ENCODE measurements at places on chromosomes 1 and 21.

GRCh38 chr1:29474274-29475244, 238.2 kb downstream of the PTPRU start:
- DNase-seq, result no peak

DNA sequence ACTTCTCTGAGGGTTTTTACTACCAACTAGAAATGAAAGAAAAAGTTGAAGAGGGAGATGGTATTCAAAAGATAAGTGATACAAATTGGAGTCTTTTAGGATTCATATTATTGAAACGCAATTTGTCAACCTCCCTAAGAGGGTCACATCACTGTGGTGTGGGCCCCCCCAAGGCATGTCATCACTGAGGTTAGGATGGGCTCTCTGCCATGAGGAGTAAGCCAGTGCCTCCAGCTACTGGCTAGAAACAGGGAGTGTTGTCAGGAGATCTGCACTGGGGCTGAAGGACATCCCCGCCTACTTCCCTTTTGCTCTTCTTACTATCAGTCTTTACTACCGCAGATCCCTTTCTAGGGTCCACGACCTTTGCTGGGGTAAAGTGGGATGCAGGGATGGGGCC, 25.9 kb downstream of the ITSN1 start:
- no peak for DNase-seq

DNA sequence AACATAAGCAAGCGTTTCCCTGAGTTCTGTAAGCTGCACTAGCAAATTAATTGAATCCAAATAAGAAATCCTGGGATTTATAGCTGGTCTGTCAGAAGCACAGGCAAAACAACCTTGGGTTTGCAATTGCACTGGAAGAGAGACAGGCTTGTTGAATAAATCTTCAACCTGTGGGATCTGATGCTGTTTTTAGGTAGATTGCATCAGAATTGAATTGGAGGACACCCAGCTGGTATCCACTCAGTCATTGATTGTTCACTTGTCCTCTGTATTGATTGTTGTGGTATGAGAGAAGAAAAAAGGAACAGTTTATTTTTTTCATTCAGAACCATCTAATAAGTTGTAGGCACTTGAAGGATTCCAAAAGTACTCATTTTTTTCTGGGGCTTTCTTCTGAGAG, 497.4 kb downstream of the SIPA1L2 start:
- no peak for DNase-seq

DNA sequence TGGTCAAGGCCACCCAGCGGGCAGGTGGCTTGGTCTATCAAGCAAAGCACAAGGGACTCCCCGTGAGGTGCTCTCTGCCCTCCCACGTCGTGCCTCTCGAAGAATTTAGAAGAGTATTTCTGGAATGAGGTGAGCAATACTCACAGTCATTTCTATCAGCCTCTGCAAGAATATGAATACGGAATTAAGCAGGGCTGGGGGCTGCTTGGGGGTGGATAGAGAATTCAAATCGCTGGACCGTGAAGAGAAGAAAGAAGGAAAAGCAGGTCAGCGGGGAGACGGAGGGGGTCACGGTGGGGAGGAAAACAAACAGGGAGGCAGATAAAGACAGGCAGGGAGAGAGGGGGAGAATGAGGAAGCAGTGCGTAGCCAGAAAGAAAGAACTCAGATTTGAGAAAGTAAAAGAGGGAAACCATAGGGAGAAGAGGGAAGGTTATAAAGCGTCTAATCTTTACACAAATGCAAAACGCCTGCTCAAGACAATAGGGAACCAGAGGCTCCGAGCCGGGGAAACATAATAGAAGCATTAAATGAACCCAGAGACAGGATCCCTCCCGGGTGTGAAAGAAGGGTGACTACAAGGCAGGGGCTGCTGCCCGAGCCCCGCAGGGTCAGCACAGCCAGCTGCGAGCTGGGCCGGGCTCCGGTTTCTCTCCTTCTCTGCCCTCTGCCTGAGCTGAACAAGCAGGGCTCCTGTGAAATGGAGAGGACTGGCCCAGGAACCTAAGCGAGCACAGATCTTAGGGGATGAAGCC, 2.1 kb upstream of the EDN2 start:
- no peak for DNase-seq

DNA sequence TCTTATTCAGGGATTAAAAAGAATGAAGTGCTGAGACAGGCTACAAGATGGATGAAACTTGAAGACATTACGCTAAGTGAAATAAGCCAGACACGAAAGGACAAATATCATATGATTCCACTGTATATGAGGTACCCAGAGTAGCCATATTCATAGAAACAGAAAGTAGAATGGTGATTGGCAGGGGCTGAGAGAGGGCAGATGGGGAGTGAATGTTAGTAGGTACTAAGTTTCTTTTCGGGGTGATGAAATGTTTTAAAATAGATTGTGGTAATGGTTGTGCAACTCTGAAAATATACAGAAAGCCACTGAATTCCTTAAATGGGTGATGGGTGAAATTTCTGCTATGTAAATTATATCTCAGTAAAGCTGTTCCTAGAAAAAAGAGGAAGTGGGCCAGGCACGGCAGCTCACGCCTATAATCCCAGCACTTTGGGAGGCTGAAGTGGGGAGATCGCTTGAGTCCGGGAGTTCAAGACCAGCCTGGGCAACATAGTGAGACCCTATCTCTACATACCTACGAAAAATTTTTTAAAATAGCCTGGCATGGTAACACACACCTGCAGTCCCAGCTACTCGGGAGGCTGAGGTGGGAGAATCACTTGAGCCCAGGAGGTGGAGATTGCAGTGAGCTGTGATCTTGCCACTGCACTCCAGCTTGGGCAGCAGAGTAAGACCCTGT, 15.9 kb downstream of the SLC27A3 start:
- no peak for DNase-seq

- no peak for DNase-seq
Measured at GRCh38 chr1:226052061-226052460, 10.5 kb upstream of the H3-3A start.

- no peak for DNase-seq
Measured at GRCh38 chr1:3186526-3186921, 117.5 kb downstream of the PRDM16 start.

- DNase-seq, result no peak
Measured at GRCh38 chr1:27885114-27885528, 12.8 kb downstream of the THEMIS2 start.

- DNase-seq, result peak; percentile 48
Measured at GRCh38 chr1:152110860-152111514, 4.3 kb downstream of the TCHH start.

- DNase-seq, result no peak
Measured at GRCh38 chr1:100323419-100324106, 28.7 kb upstream of the CDC14A start.

- no peak for DNase-seq
Measured at GRCh38 chr1:6426972-6427350, 2.4 kb downstream of the ESPN start.

DNA sequence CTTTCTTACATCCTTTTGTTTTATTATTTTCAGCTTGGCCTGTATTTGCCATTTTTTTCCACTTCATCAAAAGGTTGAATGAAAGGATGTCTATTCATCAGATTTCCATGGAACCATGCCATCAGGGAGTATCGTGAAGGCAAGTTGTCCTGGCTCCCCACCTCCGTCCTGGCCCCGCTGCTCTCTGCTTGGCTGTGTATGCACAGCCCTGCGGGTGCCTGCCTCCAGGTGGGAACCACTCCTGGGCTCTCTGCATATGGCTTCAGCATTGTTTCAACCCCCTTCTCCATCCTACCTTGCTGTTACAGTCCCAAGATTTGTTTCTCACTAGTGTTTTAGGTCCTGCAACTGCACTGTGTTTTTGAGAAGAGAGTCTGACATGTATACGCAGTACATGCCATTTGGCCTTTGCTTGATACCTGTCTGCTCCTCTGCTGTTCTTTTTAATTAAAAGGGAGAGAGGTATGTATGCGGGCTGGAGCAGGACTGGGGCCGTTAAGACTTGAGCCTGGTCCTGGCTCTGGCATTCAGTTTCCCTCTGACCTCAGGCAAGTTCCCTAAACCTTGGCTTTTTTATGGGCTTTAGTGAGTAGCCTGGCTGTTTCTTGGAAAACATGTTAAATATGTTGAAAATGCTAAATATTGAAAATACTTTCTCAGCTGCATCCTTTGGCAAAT, 69.9 kb upstream of the GCLM start:
- no peak for DNase-seq

DNA sequence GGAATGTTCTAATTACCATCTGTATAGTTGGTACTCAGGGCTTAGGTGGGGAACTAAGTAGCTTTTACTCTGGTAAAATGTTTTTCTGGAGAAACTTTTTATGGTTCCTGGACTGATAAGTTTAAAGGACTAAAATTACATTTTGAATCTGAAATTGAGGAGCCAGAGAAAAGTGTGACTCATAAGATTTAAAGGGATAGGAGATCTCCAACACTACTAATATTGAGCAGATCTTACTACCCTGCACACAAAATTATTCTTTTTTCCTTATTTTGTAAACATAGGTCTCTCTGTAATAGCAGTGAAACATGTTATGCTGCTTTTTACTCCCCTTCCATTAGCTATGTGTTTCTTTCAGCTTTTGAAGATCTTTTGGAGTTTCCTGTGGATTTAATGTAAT, 32.5 kb downstream of the MTF2 start:
- DNase-seq, result no peak

- no peak for DNase-seq
Measured at GRCh38 chr1:58818976-58819375, 35.1 kb upstream of the JUN start.

DNA sequence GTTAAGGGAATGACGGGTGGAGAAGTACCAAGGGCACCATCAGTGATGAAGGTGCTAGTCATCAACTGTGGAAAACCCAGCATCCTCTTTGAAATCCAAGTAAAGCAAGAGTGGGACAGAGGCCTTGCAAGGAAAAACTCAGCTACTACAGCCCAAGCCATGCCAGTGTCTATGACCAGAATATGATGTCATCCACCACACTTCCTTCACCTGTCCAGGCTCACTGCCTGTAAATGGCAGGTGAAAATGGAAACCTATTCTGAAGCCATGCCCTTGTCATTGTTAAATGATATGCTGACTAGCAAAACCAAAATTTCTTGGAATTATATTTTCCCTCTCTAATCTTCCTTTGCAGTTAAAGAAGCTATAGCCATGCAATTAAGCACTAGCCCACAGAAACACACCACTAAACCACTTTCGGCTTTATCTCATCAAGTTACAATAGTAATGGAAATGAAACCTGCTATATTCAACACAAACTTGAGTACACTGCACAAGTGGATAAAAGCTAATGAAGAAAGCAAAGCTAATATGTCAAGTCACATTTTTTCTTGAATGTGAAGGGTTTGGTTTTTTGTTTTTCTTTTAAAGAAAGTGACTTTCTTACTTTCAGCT, 96.3 kb upstream of the RALGPS2 start:
- DNase-seq, result no peak

DNA sequence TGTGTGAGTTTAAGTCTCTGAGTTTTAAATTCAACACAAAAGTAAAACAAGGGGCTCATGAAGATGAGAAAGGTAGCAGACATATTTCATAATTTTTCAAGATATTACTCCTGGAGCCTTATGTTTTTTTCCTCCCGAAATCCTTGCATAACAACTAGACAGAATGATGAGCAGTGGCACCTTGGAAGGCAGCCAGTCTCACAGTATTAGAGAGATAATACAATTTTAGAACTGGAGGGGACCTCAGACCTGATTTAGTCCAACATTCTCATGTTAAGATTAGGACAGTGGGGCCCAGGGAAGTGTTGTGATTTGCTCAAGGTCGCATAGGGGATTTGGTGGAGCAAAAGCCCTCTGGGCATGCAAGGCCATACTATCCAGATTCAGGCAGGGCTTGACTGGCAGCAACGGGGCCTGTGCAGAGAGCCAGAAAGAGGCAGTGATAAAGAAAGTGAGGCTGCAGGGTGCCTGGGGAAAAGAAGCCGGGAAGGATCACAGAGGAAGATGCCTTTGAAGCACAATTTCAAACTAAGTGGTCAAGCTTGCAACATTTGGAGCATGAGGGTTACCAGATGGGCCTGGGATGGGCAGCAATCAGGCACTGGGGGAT, 31.4 kb upstream of the BCL9 start:
- DNase-seq, result no peak

- DNase-seq, result no peak
Measured at GRCh38 chr21:28704746-28705145, 287.9 kb downstream of the LTN1 start.

All from nucleus accumbens (tissue), 56 donors.